Mononuclear cell (primary cell): ENCODE measurements at places on chromosomes 5 and 9. TPM values are rescaled to one million over a fixed set of nuclear protein-coding genes. Genes with fewer than 3 reads are reported as not detected.

The PARP8 gene
- total RNA-seq, result 201 TPM

The PCDHB11 gene
- not detected for total RNA-seq

The FOXI1 gene
- total RNA-seq, result 0.10 TPM

The FAM81B gene
- total RNA-seq, result 1.8 TPM

The PPP2R2B gene
- total RNA-seq, result 5.4 TPM

The VCAN gene
- 549 TPM for total RNA-seq

The SPINK6 gene
- total RNA-seq, result not detected

The PALM2AKAP2 gene
- under 0.01 TPM for total RNA-seq

The DNAH5 gene
- total RNA-seq, result not detected

The TSC1 gene
- total RNA-seq, result 48.5 TPM

The SKP2 gene
- 7.6 TPM for total RNA-seq

The TLX3 gene
- not detected for total RNA-seq

The PAPPA gene
- under 0.01 TPM for total RNA-seq

The C7 gene
- total RNA-seq, result not detected

The TEX48 gene
- total RNA-seq, result not detected

The ADAMTS19 gene
- total RNA-seq, result not detected

The FBLL1 gene
- not detected for total RNA-seq

The ORM1 gene
- not detected for total RNA-seq

The SLC2A6 gene
- 23.3 TPM for total RNA-seq

The PCDHGB4 gene
- total RNA-seq, result 0.31 TPM

The SLC12A2 gene
- 18.6 TPM for total RNA-seq

The OR1L4 gene
- total RNA-seq, result not detected

The LPAR1 gene
- total RNA-seq, result 1.7 TPM

The LRRC19 gene
- not detected for total RNA-seq

The ARSB gene
- total RNA-seq, result 16.2 TPM

The F12 gene
- 0.52 TPM for total RNA-seq

The NR2F1 gene
- 0.42 TPM for total RNA-seq

The IFNA16 gene
- not detected for total RNA-seq

The CFAP157 gene
- total RNA-seq, result not detected

The EGFLAM gene
- total RNA-seq, result not detected

The CDH6 gene
- total RNA-seq, result not detected

The STKLD1 gene
- 0.10 TPM for total RNA-seq

The LHX6 gene
- total RNA-seq, result under 0.01 TPM

The TAF11L11 gene
- total RNA-seq, result not detected

The FOXD4 gene
- total RNA-seq, result not detected

The KCNIP1 gene
- not detected for total RNA-seq

The ADAMTSL1 gene
- total RNA-seq, result 0.10 TPM

The SHOC1 gene
- under 0.01 TPM for total RNA-seq

The BNC2 gene
- total RNA-seq, result 2.5 TPM
